Heart left ventricle (tissue), 16 donors: ENCODE measurements at places on chromosomes 2 and 18.
A peak's percentile ranks its signal among the peaks of the same experiment; 100 is the strongest.

DNA sequence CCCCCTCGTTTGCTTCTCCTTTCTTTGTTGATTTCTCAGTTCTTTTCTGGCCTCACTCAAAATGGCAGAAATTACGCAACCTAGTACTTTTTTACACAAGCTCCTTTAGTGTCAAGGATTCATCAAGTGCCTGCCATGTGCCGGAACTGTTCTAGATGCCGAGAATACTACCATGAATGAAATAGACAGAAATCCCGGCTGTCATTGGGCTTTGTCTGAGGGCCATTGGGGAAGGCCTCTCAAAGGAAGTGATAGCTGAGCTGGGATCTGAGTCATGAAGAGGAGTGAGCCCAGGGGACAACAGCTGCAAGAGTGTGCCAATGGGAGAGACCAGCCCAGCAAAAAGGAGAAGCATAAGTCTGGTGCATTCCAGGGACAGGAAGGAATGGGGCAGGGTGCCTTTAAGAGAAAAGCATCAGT lies 34.3 kb upstream of the PPP1CB start:
- peak; percentile 48 for DNase-seq

DNA sequence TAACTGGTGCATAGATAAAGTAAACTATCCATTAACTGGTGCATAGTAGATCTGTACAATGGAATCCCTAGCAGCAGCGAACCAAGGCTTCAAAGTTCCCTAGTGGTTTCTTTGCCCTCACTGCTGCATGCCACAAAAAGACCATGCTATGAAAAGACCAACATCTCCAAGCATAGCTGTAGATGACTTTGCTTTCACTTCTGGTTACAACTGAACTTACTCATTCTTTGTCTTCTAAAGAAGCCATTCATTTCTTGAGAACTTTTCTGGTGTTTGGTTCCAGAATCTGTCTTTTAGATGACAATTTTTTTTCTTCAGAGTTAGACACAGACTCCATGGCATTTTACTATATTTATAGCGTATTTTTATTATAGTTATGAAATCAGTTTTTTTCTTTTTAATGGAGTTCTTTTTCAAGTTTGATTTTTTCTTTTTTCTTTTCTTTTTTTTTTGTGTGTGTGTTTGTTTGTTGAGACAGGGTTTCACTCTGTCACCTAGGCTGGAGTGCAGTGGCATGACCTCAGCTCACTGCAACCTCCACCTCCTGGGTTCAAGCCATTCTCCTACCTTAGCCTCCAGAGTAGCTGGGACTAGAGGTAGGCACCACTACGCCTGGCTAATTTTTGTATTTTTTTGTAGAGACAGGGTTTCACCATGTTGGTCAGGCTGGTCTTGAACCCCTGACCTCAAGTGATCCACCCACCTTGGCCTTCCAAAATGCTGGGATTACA lies 63.6 kb downstream of the SLC35F5 start:
- no peak for DNase-seq

GRCh38 chr2:28377195-28377816 lies 15.4 kb upstream of the FOSL2 start:
- no peak for DNase-seq

- DNase-seq, result no peak
Observed at GRCh38 chr2:240396623-240397541, 38.6 kb upstream of the GPC1 start.

DNA sequence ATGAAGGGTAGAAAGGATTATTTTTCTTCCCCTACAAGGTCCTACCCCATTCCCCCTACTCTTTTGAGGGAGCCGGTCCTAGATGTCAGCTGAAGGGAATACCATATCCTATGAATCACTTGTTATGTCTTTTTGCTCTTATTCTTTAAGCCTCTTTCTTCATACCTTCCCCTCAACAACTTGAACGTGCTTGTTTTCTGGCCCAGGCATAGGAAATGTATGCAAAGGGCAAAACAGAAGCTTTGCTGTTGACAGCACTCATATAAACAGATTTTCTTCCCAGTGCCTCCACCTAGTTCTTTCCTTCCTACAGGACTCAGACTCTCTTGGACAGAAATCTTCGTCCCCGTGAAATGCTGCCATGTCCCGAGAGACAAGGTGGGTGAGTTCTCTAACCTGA lies 64.6 kb downstream of the TMEM17 start:
- DNase-seq, result no peak

DNA sequence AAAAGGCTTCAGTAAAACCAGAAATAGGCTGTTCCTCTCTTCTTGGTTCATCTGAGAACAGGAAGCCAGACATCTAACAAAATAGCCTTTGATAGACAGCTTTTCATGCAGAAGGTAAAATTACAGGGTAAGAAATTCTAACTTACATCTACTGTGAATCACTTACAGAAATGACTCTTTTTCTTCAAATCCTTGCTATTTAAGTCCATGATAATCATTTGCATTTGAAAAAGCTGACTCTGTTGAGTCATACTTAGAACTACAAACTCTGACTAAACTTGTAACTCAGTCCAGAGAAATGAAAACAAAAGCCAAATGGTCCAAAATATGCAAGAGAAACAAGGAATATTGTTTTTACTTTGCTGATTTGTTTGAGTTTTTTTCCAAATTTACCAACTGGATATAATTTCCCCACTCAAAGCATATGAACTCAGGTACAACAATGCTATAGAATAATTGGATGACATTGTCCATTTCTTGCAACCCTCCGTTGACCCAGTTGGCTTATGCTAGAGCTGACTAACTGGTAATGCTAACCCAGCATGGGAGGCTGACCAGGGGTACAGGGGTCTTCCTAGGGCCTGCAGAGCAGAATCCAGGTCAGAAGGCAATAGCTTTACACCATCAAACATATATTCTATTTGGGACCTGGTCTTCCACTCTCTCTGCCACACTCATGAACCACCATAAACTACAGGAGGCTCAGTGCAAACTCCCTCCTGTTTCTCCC lies 18.8 kb upstream of the MREG start:
- no peak for DNase-seq

DNA sequence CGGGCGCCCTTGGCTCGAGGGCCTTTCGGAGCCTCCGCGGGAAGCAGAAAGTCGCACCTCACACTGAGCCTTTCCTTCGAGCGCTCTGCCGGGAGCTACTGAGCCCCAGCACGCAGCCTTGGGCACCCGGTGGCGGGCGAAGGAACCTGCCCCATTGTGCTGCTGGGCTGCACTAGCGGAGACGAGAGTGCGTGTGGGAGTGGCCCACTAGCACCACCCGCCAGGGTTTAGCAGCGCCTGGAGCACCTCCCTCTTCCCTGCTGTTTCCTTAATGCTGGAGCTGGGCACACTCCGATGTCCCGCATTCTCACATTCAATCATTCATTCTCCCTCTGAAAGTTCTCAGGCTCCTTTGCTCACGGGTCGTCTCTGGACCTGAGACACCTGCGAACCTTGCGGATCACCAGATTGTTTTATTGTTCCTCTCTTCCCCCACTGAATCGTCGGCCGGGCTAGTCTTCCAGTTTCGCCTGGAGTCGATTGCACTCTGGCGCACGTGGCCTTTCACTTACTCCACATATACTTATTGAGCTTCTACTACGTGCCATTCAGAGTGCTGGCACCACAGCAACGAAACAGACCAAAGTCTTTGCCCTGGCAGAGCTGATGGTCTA lies 8.5 kb upstream of the PAX3 start:
- DNase-seq, result no peak

GRCh38 chr2:146677280-146677679 lies 1167.5 kb upstream of the ACVR2A start:
- no peak for DNase-seq

GRCh38 chr2:199684832-199685231 lies 166.2 kb downstream of the FTCDNL1 start:
- DNase-seq, result no peak

GRCh38 chr2:122851161-122851560 lies 1095.7 kb downstream of the TSN start:
- DNase-seq, result no peak

DNA sequence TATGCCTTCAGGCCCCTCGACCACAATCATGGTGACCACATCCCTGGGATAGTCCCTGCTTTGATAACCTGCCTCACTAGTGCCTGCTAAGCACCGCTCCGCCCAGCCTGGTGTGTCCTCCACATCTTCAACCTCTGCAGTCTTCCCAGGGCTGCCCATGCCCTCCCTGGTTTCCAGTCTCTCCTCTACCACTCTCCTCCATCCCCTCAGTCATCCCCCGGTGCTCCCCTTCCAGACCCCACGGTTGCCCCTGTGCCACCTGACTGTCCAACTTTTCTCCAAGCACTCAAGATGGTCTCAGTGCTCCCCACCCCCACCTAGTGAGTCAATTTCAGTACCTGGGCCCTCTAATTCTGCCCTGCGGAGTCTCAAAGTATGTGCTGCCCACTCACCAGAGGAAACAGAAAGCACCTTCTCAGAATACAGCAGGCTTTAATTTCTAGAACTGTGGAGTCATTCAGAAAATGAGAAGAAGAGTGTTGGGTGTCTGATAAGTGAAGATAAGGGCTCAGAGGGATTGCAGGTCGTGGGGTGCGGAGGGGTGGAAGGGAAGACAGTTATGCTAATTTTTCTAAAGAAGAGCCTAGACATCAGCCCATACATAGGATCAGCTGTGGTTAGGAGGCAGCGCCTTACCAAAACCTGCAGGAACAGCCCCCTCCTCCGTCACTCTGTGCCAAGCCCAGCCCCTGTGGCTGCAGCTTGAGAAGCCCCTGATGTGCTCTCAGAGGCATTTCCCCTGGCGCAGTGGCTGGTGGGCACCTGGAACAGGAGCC lies 53.6 kb upstream of the CAB39 start:
- DNase-seq, result no peak

- DNase-seq, result no peak
Observed at GRCh38 chr18:49321271-49321670, 139.2 kb downstream of the DYM start.

DNA sequence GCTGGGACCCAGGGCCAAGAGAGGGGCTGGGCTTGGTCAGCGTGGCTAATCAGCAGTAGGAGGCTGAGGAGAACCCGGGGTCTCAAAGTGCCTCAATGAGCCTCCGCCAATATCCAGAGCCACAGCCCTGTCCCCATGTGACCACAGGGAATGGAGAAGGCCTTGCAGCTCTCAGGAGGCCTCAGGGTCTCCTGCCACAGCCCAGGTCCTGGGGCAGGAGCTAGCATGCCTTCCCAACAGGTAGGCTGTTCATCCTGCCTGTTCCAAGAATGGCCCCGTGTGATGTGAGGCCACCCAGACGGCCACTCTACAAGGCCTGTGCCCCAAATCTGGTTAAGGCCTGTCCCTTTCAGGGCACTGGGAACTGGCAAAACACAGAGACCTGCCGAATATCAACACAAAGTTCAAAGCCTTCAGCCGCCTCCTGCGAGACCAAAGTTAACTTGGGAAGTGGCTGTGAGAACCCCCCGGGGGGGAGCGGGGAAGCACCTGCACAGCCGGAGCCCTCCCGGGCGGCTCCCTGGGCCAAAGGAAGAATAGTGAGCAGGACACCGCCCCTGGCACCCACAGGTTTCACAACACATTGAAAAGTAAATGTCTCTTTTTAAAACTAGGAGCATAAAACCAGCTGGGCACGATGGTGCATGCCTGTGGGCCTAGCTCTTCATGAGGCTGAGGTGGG lies 4.5 kb upstream of the LIMS2 start:
- no peak for DNase-seq

- DNase-seq, result no peak
Observed at GRCh38 chr2:96073170-96073775, 38.6 kb upstream of the GPAT2 start.

- peak; percentile 89 for DNase-seq
Observed at GRCh38 chr2:42964439-42965083, 172.2 kb upstream of the HAAO start.

GRCh38 chr2:40372283-40372985 lies 79.5 kb downstream of the SLC8A1 start:
- DNase-seq, result no peak

DNA sequence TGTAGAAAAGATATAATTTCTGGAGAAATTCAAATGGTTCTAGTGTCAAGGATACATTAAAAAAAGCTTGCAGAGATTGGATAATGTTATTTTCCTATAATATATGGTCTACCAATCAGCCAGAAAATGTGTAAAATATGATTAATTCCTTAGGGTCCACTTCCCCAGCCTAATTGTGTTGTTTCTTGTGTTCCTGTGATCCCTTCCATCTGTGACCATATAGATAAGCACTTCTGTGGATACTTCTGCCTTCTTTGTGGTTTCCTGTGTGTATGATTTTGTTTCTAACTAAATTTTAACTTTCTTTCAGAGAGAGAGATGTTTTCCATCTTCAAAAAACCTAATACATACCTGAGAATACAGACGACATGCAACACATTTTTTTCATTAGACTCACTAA lies 367.1 kb upstream of the PIK3C3 start:
- no peak for DNase-seq

GRCh38 chr2:1115843-1116539 lies 165.3 kb downstream of the SNTG2 start:
- no peak for DNase-seq

DNA sequence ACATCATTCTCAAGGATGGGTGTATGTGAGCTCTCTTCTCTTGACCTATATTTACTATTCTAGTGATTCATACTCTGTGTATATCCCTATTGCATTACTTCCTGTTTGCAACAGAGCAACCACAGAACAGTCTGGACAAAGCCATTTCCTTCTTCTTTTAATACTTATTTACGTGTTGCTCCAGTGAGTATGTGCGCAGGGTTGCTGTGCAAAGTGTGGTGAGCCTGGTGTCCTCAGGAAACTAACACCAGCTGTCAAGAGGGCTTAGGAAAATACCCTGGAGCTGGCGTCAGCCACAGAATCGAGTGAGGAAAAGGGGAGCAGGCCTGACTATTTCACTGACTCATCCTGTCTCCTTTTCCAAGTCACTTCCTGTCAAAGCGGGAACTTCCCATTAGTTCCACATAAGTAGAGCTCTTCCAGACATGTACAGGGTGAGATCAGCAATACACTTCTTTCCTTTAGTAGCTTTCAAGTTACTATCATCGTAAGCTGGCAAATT lies 214.1 kb upstream of the COPS8 start:
- DNase-seq, result peak; percentile 41

- no peak for DNase-seq
Observed at GRCh38 chr2:233142355-233142897, 82.3 kb downstream of the INPP5D start.

DNA sequence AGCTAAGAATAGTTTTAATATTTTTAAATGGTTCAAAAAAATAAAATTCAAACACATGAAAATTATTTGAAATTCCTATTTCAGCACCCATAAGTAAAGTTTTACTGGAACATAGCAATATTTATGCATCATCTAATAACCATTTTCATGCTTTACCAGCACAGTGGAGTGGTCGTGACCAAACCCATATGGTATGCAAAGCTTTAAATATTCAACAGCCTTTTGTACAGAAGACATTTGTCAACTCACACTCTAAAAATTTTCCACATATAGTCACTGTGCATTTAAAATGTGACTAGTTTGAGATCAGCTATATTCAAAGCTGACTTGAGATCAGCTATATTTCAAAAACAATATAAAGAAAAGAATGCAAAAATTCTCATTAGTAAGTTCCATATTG lies 46.2 kb downstream of the PUM2 start:
- no peak for DNase-seq

GRCh38 chr2:14072338-14072737 lies 560.2 kb upstream of the LRATD1 start:
- DNase-seq, result no peak

GRCh38 chr2:206316141-206316540 lies 41.7 kb downstream of the ZDBF2 start:
- DNase-seq, result no peak
